ENCODE measurements at places on chromosomes 16 and 17.

- DNase-seq = no peak
These were observed 5.8 kb downstream of the TMEM231 start for GRCh38 chr16:75550211-75550662.

DNA sequence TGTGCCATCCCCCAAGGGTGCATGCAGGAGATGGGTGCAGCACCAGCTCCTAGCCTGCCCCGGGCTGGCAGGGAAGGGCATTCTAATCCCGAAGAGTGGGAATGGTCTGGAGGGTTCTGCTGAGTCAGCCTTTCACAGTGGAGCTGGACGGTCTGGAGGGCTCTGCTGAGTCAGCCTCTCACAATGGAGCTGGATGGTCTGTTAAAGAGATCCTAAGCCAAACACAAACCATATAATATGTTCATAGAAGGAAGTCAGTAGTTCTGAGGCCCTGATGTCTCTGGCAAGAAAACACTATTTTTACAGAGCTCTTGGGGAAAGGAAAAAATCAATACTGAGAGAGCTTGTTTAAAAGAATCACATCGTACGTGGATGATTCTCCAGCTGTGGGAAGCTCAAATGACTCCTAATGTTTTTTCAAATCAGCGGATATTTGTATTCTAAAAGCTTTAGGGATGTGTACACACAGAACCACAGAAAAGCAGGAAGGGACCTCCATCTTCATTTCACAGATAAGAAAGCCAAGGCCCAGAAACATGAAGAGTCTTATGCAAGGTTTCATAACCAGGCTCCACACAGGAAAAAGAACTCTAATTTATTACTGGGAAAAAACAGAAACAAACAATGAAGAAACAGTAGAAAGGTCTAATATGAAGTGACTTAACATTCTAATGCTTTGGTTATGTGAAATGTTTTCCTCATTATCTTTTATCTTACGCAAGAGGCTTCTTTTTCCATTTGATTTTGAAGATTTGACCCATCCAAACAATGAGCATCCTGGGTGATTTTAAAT lies 176.3 kb downstream of the VPS53 start:
- no peak for DNase-seq

DNA sequence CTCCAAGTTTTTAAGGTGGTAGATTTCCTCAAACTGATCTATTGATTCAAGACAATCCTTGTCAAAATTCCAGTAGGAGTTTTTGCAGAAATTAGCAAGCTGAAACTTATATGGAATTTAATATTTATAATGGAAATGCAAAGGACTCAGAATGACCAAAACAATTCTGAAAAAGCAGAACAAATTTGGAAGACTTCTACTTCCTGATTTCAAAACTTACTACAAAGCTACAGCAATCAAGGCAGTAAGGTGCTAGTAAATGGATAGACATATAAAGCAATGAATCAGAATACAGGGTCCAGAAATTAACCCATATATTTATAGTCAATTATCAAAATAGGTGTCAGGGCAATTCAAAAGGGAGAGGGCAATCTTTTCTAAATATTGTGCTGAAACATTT lies 11.8 kb upstream of the IL21R start:
- DNase-seq = no peak

GRCh38 chr16:81519301-81520150 lies 74.9 kb downstream of the CMIP start:
- DNase-seq = no peak

GRCh38 chr17:10744501-10745000 lies 14.7 kb upstream of the TMEM220 start:
- DNase-seq = no peak

GRCh38 chr16:81715358-81716196 lies 63.5 kb upstream of the PLCG2 start:
- no peak for DNase-seq

GRCh38 chr16:75402821-75403475 lies 30.4 kb downstream of the CFDP1 start:
- DNase-seq = no peak

GRCh38 chr16:77306075-77306474 lies 106.9 kb downstream of the SYCE1L start:
- DNase-seq = no peak

DNA sequence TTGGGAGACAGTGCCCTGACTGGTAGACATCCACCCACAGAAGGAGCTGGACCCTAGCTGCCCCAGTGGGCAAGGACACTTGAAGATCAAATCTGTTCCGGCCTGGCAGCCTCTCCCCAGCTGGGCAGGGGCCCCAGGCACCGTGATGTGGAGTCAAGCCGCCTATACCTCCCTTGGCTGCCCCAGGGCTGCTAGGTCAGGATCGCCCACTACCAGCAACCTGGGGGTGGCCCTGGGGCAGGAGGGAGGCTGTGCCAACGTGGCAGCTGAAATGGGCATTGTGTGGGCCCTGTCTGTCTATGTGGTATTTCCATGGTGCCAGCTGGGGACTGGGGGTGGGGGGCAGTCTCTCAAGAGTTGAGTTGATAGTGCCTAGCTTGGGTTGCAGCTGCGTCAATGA lies 941 bp downstream of the PDK2 start:
- DNase-seq = no peak

DNA sequence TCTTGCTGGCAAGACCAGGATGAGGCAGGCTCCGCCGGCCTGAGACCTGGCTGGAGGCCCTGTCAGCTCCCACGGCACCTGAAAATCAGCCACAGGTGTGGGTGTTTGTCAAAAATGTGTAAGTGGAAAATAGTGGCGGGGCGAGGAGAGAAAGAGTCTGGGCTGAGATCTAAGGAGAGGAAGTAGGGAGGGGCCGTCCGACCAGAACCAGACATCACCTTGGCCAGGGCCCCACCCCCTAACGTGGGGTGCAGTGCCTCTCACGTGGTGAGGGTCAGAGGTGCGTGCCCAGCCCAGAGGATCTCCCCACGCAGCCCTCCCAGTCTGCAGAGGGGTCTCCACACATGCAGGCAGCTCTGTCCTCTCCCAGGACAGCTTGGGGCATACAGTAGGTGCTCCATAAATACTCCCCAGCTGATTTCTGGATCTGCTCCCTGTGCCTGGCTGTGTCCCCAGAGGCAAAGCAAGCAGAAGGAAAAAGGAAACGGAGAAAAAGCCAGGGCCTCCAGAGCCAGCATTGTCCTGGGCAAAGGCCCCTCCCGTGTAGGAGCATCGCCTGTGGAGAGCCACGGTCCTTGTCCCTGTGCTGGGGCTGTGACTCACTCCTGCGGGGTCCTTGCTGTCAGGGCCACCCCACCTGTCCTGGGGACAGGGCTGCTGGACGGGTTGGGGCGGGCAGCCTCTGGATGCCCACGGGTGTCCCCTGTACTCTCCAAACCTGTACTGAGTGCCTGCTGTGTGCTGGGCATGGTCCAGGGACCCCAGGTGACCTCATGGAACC lies 16.7 kb downstream of the ZFPM1 start:
- no peak for DNase-seq

DNA sequence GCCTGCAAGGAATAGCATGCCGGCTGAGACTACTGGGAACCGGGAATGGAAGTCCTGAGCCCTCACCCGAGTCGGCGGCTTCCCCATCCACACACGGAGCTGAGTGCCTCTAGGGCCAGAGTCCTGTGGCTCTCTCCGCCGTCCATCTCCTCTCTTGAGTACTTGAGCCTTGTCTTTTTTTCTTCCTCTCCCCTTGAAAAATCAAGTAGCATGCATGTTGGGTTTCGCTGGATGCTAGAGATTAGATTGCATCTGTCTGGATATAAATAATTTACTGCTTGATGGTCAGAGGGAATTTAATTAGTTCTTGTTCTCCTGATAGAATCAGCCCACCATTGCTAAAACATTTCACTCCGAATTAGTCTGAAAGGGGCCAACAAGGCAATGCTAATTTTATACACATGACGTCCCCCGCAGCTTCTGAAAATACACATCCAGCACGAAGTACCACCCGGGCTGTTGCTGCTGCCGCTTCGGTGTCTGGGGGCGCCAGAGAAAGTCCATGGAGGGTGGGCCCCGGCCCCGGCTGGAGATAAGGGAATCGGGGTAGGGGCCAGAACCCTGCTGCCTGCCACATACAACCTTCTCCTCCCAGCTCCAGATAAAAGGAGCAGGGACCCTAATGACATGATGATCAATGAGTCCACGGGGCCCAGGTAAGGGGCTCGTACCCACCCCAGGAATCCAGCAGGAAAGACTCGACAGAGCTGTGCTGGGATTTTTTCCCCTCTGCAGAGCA lies 48.5 kb downstream of the RBFOX3 start:
- DNase-seq = no peak

GRCh38 chr17:31548709-31549108 lies 157.2 kb downstream of the RAB11FIP4 start:
- DNase-seq = no peak

- DNase-seq = no peak
These were observed 5.2 kb downstream of the ASGR1 start for GRCh38 chr17:7173687-7174602.

DNA sequence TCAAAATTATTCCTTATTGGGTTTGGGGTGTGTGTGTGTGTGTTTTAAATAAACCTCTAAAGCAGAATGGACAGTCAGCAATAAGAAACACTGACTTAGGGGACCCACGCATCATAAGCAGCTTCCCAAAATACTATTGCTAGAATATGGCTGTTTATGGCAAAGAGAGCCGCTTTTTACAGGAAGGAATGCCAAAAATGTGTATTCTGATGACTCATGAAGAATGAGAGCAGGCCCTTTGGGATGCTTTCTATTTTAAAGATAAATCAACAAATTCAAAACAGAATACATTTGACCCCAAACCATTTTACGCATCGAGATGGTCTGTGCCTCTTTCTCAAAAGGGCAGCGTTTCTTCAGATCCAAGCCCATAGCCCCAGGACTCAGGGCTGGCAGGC lies 37.5 kb downstream of the ARHGAP17 start:
- DNase-seq = peak; percentile 79

DNA sequence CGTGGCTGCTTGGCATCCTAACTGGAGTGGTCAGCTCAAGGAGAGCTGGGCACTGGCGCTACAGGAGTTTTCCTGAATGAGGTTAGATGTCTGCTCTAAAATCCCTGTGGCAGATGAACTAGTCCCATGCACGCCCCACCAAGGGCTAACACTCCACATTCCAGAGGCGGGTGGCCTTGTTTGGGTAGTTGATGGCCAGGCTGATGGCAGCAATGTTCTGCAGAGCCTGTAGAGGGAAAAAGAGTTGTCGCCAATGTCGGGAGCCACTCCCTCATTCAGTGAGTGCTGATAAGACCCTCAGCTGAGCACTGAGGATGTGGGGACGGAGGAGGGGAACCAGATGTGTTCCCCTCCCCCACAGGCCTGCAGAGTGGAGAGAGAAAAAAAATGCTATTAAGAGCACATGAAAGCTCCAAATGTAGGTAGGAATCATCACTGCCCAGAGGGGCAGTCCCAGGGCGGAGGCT lies 42.5 kb upstream of the ATP2A3 start:
- no peak for DNase-seq

DNA sequence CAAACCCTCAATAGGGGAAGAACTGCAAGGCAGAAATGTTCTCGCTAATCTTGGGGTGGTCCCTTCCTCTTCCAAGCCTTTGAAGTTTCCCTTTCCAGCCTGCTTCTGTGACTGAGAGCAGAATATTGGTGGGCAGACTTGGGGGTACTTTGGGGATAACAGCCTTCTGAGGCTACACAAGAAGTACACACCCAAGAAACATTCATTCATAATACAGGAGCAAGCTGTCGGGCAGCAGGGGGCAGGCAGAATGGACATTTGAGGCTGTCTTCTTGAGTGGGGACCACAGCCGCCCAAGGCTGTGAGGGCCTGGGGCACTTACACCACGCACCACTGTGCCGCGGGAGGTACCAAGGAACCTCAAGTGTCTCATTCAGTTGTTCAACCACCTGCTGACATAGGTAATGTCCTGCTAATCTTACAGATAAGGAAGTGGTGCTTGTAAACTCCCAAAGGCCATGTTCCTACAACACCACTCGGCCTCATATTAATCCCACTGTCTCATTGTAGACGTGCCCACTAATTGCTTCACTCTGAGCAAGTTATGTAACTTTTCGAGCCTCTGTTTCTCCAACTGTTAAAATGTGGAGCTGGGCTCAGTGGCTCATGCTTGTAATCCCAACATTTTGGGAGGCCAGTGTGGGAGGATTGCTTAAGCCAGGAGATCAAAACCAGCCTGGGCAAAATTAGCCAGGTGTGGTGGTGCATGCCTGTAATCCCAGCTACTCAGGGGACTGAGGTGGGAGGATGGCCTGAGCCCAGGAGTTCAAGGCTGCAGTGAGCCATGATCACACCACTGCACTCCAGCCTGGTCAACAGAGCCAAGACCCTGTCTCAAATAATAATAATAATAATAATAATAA lies 2.5 kb upstream of the MRPS23 start:
- no peak for DNase-seq
